Ascending aorta (tissue), 2 donors: ENCODE measurements at places on chromosomes 6 and 20. TPM values are rescaled to one million over a fixed set of nuclear protein-coding genes. Genes with fewer than 3 reads are reported as not detected.

The TNFRSF6B gene
- 119 TPM for total RNA-seq

The ASIP gene
- not detected for total RNA-seq

DNA sequence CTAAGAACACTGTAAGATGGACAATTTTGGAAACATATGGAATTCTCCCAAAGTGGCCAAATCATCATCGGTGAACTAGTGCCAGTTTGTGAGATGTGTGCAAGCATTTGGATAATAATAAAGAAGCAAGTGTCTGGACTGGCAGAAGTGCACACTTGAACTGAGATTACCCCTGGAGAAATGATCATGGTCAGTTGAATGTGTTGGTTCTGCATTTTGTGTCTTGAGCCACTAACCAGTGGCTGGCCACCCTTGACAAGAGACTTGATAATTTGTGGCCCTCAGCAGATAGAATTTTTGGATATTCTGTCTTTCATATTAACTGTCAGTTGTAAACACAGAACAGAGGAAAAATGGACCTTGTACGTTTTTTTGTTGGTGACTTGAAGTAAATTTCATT is 37.4 kb downstream of the CITED2 start:
- no peak for DNase-seq
- H3K4me3 ChIP-seq, result no peak overlapping the region
- peaks cover 4% of the 10 kb centered on the region for H3K4me1 ChIP-seq
- no peak overlapping the region for H3K27ac ChIP-seq

DNA sequence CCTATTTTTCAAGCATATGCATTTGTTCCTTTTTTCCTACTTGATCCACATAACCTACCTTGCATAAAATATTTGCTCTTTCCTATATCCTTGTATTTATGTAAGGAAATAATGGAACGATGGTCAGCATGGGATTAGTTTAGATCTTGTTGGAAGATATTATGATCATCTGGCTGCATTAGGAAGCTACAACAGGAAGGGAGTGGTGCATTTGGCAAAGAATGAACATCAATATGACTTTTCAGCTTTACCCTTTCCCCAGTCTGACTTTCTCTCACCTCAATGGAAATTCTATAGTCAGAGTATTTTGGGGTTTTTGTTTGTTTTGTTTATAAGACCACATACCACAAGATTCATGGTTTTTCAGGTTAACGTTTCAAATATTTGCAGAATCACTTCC is 66.0 kb downstream of the HS3ST5 start:
- no peak overlapping the region for H3K4me3 ChIP-seq
- no peaks in the 10 kb centered on the region for H3K4me1 ChIP-seq
- no peak overlapping the region for H3K27ac ChIP-seq
- DNase-seq, result no peak

- no peaks in the 10 kb centered on the region for H3K4me1 ChIP-seq
- H3K36me3 ChIP-seq, result no peaks in the 10 kb centered on the region
- no peaks in the 10 kb centered on the region for H3K27me3 ChIP-seq
- no peak overlapping the region for H3K4me3 ChIP-seq
- no peak for DNase-seq
- no peak overlapping the region for H3K27ac ChIP-seq
Observed at GRCh38 chr6:87054143-87054833, 40.6 kb downstream of the CGA start.
